Activated CD4-positive, alpha-beta T cell treated with anti-CD3 and anti-CD28 coated beads, Interleukin-2, amount 10 ng/mL, durations not matched to agents 7 days and 5 days (primary cell): ENCODE measurements at places on chromosomes 2 and 18.

- DNase-seq: no peak
These were observed 22.0 kb downstream of the RASGRP3 start for GRCh38 chr2:33498291-33498956.

DNA sequence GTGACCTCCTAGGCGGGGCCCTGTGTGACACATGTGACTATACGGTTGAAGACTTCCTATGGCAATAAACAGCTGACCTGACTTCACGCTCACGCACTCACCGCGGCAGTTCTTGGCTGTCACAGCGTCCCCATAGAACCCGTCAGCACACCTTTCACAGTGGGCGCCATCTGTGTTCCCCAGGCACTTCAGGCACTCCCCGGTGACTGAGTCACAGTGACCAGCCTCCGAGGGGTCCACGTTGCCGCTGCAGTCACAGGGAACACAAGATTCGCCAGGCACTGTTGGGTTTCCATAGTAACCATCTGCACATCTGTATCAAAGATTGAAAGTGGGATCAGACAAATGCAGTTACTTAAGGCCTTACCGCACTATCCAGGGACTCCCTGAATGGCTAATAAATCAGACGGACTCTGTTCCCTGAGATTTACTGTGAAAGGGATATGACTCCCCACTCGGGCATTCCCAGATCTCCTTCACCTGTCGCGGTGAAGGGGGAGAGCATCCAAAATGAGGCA is 94.5 kb downstream of the LAMA1 start:
- DNase-seq: no peak

DNA sequence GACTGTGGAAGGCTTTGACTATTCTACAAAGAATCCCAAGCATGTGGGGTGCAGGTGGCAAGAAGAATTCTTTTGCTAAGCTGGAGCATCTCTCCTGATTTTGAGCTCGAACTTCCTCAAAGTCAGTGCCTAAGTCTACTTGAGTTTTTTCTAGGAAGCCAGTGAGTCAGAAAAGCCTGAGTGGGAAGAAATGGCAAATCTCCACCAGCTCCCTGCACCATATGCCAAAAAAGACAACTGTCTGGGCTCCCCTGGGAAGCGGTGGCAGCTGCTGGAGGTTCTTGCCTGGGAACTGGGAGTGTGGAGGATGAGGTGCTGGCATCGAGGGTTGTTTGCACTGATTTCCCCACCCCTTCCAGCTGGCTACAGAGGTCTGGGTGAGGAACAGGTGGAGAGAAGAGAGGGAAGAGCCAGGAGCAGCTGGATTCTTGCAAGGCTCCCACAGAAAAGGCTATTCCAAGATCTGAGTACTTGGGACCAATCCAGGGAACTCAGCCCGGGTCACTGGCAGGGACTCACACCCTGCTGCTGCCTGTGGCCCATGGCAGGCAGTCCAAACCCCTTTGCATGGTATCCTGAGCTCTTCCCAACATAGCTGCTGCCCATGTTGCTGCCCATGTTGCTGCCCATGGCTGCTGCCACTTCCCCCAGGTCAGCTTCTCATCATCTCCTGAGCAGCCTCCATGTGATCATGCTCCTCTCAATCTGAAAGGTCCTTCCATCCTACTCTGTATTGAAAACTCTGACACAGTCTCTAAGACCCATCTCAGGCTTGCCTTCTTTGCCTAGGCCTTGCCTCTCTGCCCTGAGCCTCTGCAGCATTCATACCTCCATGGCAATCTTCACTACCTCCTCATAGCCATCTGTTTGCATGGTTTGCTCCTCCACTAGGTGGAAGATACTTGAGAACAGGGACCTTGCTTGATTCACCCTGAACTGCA is 128.3 kb upstream of the SPATS2L start:
- no peak for DNase-seq

GRCh38 chr18:68427951-68428401 is 286.9 kb downstream of the TMX3 start:
- no peak for DNase-seq

- no peak for DNase-seq
These were observed 1.9 kb downstream of the ANKRD23 start for GRCh38 chr2:96841701-96842495.

GRCh38 chr2:101803945-101804696 is 106.6 kb downstream of the MAP4K4 start:
- DNase-seq: no peak

DNA sequence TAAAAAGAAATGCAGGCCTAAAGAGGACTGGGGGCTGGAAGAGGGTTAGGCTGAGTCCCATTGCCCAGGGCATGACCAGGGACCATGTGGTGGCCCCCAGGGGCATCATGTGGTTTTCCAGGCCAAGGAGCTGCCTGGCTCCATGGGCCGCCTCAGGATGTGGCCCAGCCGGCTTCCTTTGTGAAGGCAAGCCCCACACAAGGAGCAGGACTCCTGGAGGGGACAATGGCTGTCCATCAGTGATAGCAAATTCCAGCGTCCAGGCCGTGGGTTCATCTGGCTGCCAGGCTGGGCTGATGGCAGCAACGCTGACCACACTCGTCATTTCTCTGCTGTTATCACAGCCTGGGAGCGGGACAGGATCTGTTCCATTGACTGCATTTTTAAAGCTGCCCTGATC is 82.5 kb downstream of the GBX2 start:
- DNase-seq: no peak

GRCh38 chr2:15271941-15272542 is 289.1 kb downstream of the NBAS start:
- no peak for DNase-seq

GRCh38 chr2:225737556-225737955 is 338.0 kb downstream of the NYAP2 start:
- DNase-seq: no peak

DNA sequence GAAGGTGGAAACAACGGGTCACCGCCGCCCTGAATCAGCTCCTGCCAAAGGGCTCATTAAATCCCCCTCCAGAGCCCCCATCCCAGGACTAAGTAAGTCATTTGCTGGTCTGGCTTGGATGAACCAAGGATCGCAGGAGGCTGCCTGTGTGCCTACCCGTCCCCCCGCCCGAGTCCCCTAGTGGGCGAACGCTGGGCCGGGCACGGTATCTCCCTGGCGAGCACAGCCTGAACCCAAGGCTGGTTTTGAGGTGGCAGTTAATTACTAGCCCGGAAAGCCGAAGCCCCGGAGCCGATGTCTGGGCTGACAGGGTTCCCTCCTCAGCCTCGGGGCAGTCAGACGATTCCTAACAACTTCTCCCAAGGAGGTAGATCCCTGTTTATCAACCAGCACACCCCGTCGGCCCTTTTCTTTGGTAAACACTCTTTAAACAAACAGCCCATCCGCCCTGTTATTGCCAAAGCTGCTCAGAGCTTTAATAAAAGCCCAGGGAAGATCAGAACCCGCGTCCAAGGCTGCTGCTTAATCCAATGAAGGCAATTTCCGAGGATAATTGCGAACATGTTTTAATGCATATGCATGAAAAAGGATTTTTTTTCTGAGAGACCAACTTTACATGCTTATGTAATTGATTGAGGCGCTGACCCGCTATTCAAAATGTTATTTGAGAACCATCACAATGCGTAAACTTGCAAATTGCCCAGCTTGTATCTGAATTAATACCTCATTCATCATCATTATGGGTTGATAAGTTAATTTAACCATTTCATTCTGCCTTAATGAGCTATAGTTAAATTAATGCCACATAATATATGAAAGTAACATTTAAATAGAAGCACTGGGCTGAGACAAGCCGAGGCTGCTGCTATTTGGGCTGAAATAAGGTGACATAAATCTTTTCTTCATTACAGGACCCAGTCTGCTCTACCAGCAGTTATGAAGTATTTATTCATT is 10.5 kb downstream of the EVX2 start:
- no peak for DNase-seq

- DNase-seq: no peak
These were observed 39.5 kb upstream of the NPAS2 start for GRCh38 chr2:100780203-100781008.

- DNase-seq: no peak
These were observed 1.7 kb downstream of the EVA1A start for GRCh38 chr2:75558786-75559679.

- no peak for DNase-seq
These were observed 51.6 kb downstream of the DPP4 start for GRCh38 chr2:162022290-162022945.

DNA sequence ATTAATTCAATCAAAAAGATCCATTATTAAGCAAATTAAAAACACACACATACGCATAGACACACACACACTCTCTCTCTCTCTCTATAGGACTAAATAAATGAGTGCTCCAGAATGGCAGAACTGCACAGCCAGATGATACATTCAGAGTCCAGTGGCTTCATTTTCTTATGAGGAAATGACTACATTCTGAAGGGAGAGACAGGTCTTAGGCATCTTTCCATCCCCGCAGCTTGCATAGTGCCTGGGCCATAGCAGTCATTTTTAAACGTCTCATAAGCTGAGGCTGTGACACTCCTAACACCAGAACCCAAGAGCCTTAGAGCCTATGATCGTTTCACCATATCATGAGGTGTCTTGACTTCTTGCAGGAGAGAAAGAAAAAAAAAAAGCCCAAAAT is 31.1 kb downstream of the FEZ2 start:
- no peak for DNase-seq

GRCh38 chr18:42412896-42413295 is 457.9 kb downstream of the PIK3C3 start:
- DNase-seq: no peak

DNA sequence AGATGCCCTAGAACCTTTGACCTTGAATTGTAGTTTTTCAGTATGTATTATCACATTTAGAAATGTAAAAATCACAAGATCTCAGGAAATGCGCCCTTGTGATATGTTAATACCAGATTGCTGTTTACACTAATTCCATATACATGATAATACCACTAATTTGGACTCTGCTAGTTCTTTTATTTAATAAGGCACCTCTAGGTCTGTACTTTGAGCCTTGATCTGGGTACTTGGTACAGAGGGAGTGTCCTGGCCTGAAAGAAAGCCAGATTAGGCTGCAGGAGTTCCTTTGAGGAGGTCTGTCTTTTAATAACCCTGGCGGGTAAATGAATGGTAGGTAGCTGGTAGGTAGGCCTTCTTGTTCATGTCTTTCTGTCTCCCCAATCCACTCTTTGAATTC is 26.3 kb downstream of the PLEKHA3 start:
- no peak for DNase-seq

DNA sequence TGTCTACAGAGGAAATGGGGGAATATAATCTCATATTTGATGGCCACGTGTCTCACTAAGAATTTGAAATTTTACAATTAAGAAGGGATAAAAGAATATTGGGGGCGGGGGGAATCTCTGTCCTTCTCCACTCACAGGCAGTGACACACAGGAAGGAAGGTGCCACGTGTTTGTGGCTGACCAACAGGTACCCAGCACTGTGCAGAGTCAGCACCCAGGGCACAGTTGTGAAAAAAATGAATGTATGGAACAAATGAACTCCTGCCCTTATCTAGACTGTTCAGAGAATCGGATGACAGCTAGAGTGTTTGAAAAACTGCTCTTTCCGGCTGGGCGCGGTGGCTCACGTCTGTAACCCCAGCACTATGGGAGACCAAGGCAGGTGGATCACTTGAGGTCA is 317.0 kb upstream of the MYT1L start:
- no peak for DNase-seq

- DNase-seq: no peak
These were observed 491.9 kb downstream of the IRS1 start for GRCh38 chr2:226307487-226308322.

- DNase-seq: no peak
These were observed 217.7 kb downstream of the MCFD2 start for GRCh38 chr2:46697830-46698323.

GRCh38 chr18:59737776-59738300 is 40.6 kb upstream of the CCBE1 start:
- no peak for DNase-seq

- DNase-seq: no peak
These were observed 220.6 kb downstream of the SRBD1 start for GRCh38 chr2:45390441-45390840.

DNA sequence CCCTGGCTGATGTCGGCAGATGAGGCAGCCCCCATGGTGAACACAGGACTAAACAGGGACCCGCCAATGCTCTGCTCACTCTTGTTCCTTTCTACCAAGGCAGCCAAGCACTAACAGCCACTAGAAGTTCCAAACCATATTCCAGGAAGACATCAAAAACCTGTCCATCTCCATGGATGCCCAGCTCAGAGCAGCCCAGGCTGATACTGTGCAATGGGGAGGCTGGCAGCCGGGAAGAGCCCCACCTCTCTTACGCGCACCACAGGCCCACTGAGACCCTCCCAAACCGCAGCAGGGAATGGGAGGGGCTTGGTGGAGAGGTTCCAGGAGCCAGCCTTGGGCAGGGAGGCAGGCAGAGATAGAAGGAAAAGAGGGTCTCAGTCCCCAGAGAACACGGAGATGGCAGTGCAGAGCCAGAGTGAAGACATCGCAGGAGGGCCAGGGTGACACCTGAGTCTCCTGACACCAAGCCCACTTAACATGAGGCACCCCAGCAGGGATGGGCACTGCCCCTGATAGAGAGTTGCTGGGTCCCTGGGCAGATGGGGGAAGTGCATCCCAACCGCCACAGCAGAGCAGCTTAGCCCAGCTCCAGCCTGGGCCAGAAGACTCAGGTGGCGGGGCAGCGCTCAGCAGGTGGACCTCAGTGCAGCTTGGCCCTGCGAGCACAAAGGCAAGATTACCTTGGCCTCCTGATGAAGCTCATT is 3.4 kb downstream of the HS6ST1 start:
- peak; percentile 4 for DNase-seq

- no peak for DNase-seq
These were observed 96.0 kb downstream of the ACKR3 start for GRCh38 chr2:236665572-236666118.

- DNase-seq: no peak
These were observed 43.3 kb upstream of the SERPINB2 start for GRCh38 chr18:63844254-63844653.

- DNase-seq: no peak
These were observed 16.2 kb downstream of the EML4 start for GRCh38 chr2:42185220-42185921.
